8988T (cell line): ENCODE measurements at places on chromosomes 4 and X.

GRCh38 chr4:38125816-38126215 is 165.6 kb downstream of the PTTG2 start:
- DNase-seq = no peak

DNA sequence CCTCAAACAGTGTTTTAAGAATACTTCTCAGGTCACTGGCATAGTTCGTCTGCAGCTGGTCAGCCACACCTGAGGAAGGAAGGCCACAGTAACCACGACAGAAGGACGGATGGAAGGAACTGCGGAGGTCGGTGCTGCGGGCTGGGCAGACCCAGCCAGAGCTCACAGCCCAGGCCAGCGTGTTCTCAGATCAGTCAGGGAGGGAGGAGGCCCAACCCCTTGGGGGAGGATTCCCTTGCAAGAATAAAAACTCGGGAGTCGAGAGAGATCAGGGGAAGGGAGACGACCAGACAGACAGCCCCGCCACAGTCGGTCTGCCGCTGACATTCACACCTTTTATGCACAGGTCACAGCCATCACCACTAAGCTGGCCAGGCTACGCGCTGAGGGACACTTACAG is 11.3 kb upstream of the MXD4 start:
- no peak for DNase-seq

- DNase-seq = no peak
Measured at GRCh38 chr4:152998861-152999260, 62.7 kb downstream of the FHDC1 start.

DNA sequence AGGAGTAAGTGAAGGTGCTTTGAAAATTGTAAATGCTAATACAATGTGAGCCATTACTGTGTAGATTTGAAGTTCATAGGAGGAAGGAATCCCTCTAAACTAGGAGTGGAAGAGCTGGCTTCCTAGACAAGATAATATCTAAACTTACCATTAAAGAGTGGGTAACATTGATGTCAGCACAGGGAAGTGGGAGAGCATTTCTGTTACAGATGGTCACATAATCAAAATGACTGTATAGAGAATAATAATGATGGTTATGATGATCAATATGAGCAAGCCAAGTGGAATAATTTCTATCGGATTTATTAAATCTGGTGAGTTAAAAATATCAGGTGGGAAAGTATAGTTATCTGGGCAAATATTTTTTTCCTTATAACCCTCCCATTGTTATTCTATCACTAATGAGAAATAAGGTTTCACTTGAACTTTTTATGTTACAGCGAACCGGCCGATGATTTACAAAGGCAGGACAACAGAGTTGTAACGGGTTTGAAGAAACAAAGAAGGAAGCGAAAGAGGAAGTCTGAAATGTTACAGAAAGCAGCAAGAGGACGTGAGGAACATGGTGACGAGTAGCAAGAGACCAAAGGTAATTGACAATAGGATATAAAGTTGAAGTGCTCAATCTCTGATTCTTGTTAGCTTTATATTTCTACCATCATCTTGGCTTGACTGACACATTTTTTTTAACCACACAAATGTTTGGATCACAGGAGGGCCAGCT is 43.5 kb downstream of the FMR1NB start:
- no peak for DNase-seq

DNA sequence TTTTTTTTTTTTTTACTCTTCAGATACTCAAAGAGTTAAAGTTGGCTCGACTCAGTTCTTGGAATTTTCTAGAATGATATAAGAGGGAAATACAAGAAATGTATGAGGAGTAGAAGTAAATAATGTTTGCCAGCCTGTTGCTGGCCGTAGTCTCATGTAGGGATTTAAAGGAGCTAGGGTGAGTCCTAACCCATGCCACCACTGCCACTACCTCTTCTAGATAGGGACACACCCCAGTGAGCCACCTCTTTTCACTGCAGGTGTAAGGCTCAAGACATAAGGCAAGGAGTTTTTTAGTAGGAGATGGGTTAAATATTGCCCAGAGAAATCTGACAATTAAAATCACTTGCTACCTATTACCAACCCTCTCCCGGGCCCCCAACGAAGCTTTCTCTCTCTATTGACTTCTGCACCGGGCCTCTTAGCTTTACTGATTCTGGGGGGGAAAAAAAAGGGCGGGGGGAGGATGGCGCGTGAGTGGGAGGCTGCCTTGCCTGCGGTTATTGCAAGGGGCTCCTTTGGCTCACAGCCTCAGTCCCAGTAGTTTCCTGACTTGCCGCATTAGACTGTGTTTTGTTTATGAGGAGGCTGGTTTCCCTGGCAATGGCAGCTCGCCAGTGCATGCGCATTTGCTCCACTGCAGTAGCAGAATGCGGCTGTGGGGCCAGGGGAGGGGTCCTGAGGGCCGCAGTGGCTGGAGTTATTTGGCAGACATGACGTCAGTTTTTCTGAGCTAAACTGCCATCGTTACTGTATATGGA is 3.0 kb downstream of the LINC00632 start:
- no peak for DNase-seq

DNA sequence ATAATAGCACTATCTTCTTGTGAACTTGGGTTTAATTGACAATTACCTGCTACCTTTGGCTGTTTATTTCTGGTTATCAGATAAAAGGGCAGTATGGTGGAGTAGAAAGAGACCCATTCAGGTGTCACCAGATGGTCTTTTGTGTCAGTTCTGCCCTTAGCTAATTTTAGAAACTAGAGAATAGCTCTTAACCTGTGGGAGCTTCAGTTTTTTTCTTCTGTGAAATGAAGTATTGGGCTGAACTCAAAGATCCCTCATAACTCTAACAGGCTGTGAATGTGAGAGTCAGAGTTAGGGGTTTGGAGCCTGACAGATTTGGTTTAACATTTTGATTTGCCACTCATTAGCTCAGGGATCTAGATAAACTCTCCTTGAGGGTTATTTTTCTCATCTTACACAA is 335.2 kb downstream of the PPP1R2C start:
- no peak for DNase-seq

GRCh38 chr4:47852136-47852535 is 14.3 kb upstream of the CORIN start:
- no peak for DNase-seq

DNA sequence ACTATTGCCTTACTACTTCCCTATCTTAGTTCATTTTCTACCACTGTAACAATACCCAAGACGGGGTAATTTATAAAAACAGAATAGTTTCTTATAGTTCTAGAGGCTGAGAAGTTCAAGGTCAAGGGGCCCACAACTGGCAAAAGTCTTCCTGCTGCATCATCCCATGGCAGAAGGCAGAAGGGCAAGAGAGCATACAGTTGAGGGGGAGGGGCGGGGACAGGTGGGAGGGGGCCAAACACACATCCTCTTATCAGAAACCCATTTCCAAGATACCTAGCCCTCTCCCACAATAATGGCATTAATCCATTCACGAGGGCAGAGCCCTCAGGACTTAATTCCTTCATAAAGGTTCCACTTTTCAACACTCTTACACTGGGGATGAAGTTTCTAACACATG is 690.2 kb downstream of the ADGRL3 start:
- no peak for DNase-seq

- DNase-seq = no peak
Measured at GRCh38 chrX:81286608-81287007, 84.7 kb downstream of the SH3BGRL start.

GRCh38 chr4:113971706-113972360 is 7.6 kb downstream of the ARSJ start:
- no peak for DNase-seq

DNA sequence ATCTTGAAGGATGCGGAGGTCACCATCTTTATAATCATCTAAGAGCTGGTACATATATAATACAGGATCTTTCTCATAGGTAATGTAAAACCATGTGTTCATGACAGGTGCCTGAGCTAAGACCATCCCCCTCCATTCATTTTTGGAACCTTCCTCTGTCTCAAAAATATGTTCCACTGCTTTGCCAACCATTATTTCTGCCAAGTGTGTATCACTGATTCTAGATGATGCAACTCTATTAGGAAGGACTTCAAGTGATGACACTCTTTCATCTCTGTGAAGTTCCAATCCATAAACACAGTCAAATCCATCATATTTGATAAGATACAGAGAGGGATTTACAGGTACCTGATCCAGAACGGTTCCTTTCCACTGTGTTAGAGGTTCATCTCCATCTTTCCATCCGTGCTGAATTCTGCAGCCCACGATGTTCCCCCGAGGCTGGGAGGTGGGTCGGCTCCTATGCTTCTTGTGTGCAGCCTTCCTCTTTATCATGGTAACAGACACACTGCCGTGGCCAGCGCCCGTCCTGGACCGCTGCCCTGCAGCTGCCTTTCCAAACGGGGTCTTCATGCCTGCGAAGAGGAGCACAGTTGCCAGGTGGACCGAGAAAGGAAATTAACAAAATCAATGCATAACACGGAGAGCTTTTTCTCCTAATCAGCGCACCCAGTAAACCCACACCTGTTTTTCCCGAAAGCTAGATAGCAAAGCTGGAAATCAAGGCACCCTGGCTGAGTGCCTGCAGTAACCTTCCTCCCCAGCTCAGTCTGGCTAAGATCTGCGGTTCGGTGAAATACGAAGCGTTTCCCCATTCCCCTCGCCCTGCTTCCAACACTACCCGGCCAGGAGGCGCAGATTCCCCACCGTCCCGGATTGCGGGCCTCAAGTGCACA is 718 bp downstream of the SPIN3 start:
- DNase-seq = no peak

DNA sequence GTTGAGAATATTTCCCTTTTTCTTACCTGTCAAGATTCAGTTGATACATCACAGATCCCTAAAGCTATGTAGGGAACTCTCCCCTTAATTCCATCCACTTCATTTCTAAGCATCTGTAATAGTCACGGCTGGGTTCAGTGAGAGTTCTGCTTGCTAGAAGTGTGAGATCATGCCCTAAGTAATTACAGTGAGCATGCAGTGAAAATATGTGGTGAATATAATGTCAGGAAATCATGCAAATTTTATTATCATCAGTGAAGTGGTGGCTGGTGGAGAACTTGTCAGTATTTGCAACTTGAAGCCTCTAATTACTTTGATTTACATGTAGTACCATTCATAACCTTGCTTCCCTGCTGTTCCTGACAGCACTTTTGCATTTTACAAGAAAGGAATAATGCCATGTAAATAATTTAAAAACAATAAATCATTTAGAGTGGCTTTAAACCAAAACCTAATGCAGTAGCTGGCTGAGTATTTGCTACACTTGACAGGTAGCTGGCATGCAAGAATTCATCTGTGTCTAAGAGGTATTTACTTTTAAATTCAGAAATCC is 28.3 kb upstream of the CFAP299 start:
- no peak for DNase-seq

DNA sequence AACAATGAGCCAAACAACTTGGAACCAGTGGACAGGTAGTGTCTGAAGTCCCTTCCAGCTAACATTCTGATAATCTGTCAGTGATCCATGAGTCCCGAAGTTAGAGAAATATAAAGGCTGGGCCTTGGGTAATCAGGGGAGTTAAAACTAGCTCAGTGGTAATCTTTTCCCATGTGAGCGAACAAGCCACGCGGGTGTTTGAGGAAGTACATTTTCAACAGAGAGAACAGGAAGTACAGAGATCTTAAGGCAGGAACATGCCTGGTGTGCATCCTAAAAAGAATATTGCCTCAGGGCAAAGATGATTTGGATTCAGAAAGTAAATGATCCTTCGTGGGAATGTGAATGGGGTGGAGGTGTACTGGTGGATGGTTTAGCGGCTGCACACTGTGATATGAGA is 42.9 kb downstream of the FNIP2 start:
- no peak for DNase-seq

DNA sequence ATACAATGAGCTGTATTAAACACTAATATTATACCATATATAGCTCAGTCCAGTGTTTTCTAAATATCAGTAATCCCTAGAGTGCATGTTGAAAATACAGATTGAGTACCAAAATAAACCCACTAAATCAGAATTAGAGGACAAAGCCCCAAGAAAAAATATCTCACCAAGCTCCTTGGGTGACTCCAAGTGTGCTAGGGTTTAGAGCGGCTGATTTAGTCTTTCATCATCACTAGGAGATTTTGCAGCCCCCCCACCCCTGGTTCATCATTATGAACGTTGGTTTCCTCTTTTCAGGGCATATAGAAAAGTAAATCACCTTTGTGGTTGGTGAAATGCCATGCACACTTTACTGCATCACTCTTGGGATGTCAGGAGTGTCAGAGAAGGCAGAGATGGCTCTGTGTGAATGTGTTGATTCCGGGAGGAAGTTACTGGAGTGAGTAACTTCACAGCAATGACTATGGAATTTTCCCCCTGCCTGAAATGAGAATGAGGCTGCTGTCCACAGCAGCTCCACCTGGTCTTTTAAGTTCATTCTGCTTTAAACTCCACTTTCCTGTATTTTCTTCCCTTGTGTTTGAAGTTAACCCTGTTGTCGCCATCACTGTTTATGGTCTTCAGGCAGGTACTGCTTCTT is 25.2 kb upstream of the ANAPC4 start:
- DNase-seq = no peak

GRCh38 chr4:56622176-56622575 is 58.9 kb downstream of the HOPX start:
- no peak for DNase-seq

GRCh38 chrX:118116713-118117550 is at the start of gene KLHL13:
KLHL13 (minus strand) TSS chrX:118116810; CDS start chrX:118028473, 88,337 bp downstream.
- DNase-seq = peak; percentile 17

GRCh38 chrX:123629502-123629901 is 103.3 kb downstream of the THOC2 start:
- DNase-seq = no peak

DNA sequence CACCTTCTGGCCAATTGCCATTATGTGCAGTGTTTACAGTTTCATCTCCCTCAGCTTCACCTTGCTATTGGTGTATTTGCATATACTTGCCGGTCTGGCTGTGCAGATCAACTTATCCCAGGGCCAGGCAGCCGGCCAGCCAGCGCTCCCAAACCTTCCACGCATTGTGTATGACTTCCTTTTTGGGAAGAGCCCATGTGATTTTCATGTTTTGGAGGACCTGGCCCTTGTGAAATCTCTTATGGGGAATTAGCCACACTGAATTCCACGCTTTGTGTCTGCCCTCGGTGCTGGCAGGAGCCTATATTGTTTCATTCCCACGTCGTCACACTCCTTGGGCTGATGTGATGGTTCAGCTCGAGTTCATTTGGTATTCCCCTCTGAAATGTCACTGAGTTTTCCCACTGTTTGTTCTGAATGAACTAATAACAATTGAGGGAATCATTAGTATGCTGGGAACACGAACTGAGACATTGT is 6.0 kb upstream of the PDLIM3 start:
- DNase-seq = no peak

DNA sequence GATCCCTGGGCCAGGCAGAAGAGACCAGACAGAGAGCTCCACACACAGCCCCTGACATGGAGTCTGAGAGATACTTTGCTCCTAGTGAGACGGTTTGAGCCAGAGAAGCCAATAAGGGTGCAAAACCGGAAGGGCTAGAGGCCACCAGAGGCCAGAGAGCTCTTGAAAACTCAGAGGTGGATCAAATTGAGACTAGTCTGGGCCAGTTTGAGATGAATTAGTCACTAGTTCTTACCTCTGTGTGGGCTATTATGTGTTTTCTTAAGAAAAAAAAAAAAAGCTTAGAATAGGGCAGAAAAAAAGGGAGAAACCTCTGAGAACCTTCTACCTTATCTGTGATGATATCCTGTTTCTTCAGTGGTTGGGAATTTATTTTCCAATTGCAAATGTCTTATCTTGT is 110.4 kb upstream of the EDNRA start:
- no peak for DNase-seq
